ENCODE measurements at places on chromosomes 12 and 14.

- no peak for DNase-seq
Observed at GRCh38 chr12:20274008-20274407, 94.3 kb upstream of the PDE3A start.

DNA sequence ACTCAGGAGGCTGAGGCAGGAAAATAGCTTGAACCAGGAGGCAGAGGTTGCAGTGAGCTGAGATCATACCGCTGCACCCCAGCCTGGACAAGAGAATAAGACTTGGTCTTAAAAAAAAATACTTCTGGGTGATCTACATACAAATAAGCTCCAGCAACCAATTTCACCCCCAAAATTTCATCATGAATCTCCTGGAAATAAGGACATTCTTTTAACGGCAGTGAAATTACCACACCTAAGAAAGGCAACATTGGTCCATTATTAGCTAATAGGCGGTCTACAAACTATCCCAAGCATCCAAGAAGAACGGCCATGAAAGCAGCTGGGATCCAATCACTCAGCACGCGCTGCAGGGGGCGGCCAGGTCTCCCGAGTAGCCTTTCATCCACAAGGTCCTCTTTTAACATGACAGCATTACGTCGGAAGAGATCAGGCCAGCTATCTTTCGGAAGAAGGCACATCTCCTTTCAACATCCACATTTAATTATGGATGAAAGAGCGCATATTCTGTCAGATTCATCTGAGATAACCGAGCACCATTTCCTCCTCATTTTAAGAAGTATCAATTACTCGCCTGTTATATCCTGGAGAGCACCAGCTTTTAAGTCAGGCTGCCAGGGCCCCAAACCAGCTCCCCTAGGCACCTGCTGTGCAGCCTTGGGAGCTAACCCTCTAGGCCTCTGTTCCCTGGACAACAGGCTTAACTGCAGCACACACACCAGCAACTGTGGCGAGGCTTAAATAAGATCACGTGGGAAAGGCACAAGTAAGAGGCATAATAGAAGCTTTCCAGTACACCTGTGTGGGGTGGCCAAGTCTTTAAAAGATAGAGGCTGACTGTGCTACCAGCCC lies 4.2 kb downstream of the SLC15A4 start:
- DNase-seq: no peak

DNA sequence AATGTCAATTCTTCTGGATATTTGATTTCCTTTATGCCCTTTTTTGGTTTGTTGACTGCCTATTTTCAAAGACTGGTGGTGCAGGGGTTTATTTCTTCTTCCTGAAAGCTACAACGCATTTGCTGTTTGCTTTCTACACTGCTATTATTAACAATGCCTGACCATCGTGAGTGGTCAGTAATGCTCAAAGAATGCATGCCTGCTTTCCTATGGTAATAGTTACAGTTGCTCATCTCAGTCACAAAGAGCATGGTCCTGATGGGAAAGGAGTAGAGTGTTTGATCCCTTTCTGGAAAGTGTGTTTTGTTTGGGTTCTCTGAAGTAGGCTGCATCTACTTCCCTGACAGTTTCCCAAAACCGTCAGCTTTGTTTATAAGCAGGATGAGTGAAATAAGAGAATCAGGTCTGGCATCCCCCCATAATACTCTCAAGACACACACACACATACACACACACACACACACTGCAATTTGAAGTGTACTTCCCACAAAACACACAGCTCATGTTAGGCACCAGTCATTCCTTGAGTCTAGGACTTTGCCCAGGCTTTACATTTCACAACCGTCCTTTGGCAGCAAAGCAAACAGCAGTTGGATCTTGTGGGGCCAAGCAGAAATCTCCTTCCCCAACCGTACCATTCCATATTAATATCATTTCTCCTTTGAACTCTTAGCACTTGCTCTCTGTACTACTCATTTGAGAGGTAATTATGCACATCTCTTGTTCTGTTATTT lies 56.6 kb downstream of the SUDS3 start:
- no peak for DNase-seq

- no peak for DNase-seq
Observed at GRCh38 chr12:57158665-57159064, 11.2 kb upstream of the LRP1-AS start.

GRCh38 chr12:124852329-124852831 lies 11.3 kb downstream of the SCARB1 start:
- no peak for DNase-seq

- no peak for DNase-seq
Observed at GRCh38 chr12:23564451-23565152, 384.9 kb downstream of the SOX5 start.

GRCh38 chr12:97167598-97167997 lies 260.5 kb downstream of the NEDD1 start:
- no peak for DNase-seq

- no peak for DNase-seq
Observed at GRCh38 chr14:28599605-28600004, 167.0 kb upstream of the FOXG1 start.

DNA sequence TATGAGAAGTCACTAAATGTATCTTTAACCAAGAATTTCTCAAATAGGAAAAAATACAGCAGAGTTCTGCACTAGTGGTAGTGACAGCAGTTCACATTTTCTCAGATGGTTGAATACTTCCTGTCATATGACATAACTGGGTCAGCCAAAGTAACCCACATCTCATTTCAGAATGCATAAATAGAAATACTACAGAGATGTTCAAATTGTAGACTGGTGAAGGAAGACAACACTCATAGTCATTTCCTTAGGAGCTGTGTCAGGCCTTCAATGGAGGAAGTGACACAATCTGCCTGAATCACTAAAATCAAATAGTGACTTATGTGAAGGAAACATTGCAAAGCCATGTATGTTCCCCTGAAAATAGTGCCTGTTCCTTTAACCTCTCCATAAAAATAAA lies 32.4 kb downstream of the FERMT2 start:
- no peak for DNase-seq
